ENCODE measurements at places on chromosomes 6 and 20.
A peak's percentile ranks its signal among the peaks of the same experiment; 100 is the strongest.

- no peak for DNase-seq
Observed at GRCh38 chr6:33663727-33664449, 42.8 kb downstream of the ITPR3 start.

- peak; percentile 18 for DNase-seq
Observed at GRCh38 chr20:20743511-20744169, 31.2 kb upstream of the RALGAPA2 start.

DNA sequence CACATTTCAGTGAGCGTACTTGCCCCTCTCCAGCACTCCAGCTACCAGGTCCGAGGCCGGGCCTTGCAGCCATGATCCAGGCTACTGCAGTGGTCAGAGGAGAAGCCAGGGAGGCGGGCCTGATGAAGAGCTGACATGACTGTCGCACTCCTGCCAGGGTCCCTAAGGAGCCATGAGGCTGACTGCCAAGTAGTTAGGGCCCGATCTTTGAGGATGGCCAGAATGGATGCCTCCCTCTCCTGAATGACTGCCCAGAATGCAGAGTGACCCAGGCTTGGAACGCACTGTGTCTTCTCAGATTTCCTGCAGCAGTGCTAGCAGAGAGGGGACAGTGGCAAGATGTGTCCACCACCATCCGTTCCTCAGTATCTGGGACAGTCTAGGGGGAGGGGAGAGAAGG is 24.7 kb upstream of the LRFN2 start:
- DNase-seq = no peak

- peak; percentile 70 for DNase-seq
Observed at GRCh38 chr20:63942250-63942951, 13.8 kb downstream of the UCKL1 start.

- no peak for DNase-seq
Observed at GRCh38 chr20:35295058-35295457, 2.8 kb upstream of the FAM83C start.

- peak; percentile 12 for DNase-seq
Observed at GRCh38 chr6:106315765-106316374, 9.7 kb downstream of the ATG5 start.

Data from choroid plexus epithelial cell (primary cell).